LoVo (cell line): ENCODE measurements at places on chromosomes 2 and 18.
A peak's percentile ranks its signal among the peaks of the same experiment; 100 is the strongest.

DNA sequence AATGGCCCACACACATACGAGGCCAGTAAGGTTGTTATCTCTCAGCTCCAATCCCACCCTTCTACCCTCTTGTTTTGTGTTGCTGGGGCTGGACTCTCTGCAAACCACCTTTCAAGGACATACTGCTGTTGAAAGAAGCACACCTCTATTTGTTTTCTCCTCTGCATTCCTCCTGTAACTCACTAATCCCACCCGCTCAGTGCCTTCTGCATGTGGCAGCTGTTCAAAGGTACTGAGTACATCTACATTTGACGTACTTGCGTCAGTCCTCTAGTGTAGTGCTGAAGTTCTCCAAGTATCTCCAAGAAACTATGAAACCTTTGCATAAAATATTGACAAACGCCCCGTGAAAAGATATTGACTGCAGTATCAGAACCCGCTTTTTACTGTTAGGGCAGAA is 310.6 kb downstream of the AFF3 start:
- DNase-seq = no peak

DNA sequence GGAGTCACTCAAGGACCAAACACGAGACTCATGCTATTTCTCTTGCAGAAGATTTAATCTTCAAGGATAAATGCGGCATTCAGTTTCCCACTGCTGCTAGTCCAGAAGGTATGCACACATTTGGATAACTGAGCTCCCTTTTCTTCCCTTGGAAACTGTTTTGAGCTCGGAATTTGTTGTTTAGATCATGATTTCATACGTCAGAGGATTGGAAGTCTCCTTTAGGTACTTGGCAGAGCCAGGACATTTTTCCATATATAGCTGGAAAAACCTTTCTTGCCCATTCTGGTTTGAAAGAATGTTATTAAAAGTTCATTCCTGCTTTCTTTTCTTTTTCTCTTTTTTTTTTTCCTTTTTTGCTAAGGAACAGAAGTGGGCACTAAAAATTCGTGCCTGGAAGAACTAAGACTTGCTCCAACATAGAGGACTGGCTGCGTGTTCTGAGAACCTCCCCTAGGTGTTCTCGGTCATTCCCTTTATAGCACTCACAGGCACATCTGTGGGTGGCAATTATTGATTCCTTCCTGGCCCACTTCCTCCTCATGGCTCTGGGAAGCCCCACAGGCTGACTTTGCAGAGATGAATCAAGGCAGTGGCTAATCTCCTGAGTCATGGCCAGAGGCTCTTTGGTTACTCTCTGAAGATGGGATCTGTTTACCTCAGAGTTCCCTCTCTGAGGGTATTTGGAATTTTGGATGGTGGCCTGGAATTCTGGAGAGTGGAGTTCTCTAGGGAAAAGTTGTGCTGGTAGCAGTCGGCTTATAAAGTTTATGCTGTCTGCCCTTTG is 104.8 kb downstream of the PLCL1 start:
- no peak for DNase-seq

GRCh38 chr2:172445851-172446250 is 18.5 kb downstream of the ITGA6 start:
- DNase-seq = no peak

- DNase-seq = no peak
Observed at GRCh38 chr2:58039170-58039611, 7.4 kb upstream of the VRK2 start.

- DNase-seq = no peak
Observed at GRCh38 chr18:46793565-46793964, 36.7 kb upstream of the ST8SIA5 start.

- DNase-seq = peak; percentile 40
Observed at GRCh38 chr18:46174342-46175041, 70.3 kb downstream of the HAUS1 start.

- no peak for DNase-seq
Observed at GRCh38 chr18:62844850-62845643, 129.7 kb downstream of the PHLPP1 start.

DNA sequence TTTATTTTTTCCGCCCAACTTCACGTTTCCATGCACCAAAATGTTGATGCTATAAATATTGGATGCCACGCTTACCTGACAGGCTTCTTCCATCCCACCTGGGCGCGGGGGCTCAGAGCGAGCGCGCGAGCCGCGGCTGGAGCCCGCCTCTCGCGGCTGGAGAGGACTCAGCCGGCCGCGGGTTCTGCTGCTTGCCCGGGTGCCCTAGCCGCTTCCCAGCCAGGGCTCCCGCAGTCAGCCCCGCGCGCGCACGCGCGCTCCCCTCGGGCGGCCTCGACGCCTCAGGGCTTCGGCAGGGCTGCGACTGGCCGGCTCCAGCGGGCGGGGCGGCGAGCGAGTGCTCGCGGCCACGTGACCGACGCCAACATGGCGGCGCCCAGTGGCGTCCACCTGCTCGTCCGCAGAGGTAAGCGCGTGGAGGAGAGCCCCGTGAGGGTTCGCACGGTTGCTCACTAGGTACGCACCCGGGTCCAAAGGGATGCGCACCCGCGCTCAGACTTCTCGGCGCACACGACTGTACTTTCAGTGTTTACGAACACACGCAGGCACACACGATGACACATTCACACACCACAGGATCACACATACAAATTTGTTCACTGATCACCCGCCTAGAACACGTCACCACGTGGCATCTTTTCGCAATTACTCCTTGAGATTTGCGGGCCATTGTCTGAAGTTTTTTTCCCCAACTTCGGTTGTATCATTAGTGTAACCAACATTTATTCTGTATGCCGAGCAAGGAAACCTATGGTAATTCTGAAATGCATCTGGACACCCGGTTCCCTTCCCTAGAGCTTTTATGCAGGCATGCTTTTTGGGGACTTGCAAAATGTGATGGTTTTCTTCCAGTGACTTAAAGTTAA is at the start of gene METAP1D:
Gene METAP1D, plus strand, starts transcription at position 350 of the 866 bp plus-strand sequence. Its CDS starts 17 bp downstream, at position 367.
- DNase-seq = peak; percentile 93

DNA sequence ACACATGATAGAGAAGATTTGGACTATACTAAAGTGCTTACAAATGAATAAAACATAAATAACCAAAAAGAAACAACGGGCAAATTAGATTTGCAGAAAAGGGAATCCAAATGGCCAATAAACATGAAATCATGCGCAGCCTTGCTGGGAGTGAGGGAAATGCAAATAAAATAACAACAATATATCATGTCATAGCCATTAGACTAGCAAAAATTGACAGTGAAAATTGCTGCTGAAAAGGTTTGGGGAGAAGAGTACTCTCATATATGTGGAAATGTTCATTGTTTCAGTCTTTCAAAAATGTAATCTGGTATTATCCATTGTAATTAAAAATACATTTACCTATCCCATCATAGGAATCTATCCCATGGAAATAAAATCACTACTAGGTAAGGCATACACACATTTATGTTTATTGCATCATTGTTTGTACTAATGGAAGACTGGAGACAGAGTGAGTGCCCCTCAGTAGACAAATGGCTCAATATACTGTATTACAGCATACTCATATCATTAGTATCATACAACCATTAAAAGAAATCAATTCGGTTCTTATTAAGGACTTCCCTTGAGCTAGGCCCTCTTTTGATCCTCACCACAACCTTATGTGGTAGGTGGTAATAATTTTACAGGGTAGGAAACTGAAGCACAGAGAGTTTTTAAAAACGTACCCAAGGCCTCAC is 94.1 kb upstream of the MSTN start:
- no peak for DNase-seq
